ENCODE measurements at places on chromosomes 4 and X. TPM values are rescaled to one million over a fixed set of nuclear protein-coding genes. Genes with fewer than 3 reads are reported as not detected.
A peak's percentile ranks its signal among the peaks of the same experiment; 100 is the strongest.

DNA sequence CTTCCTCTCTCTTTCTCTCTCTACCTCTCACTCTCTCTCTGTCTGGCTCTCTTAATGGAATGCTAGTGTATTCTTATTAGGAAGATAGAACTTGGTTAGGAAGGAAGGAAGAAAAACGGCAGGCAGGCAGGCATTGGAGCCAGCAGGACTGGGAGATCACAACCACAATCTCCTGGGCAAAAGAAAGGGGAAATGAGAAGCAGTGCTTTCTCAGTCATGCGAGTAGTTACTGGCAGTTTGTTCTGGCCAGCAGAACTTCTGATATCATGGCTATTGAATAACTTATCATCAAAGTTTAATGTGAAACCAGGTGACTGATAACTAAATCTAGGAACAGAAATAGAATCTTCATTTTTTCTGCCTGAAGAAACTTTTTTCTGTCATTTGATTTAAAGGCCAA is 60.9 kb upstream of the PAGE1 start:
- no peak for DNase-seq

- DNase-seq = peak; percentile 92
Observed at GRCh38 chr4:152590179-152591031, 54.5 kb upstream of the FBXW7 start.

- DNase-seq = peak; percentile 59
Observed at GRCh38 chr4:4666693-4667621, 125.1 kb upstream of the STX18 start.

DNA sequence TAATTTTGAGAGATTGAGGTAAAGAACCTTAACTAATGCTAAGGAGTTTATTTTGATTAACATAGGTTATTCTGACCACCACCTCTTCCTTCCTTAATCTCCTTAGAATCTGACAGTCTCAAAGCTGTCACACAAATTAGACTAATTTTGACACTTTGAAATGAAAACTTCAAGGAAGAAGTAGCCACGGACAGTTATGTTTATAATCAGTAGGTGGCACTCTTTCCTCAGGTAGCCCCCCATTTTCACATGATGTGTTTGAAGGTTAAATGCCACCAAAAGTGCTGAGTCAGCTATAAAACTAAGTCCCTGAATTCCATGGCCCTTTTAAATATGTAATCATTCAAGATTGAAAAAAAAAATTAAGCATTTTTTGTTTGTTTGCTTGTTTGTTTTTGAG is 22.4 kb downstream of the TMEM33 start:
- no peak for DNase-seq

FTHL17 gene
- total RNA-seq = not detected

DNA sequence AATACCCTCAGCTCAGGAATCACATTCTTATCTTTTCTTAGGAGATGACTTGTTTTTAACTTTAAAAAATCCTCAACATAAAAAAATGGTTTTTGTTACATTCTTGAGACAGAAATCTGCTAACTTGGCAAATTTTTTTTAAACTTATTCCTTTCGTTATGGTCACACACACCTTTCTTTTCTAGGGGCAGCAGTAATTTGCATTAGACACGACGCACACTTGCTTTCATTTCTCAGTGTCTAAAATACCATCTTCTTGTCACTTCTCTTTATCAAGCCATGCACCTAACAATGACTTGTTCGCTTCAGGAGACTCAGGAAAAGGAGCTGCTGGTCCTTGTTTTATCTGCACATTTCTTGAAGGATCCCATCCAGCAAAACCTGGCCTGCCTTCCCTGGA is 112.6 kb upstream of the TBL1X start:
- no peak for DNase-seq

CLIC2 gene
- 12.6 TPM for total RNA-seq

DNA sequence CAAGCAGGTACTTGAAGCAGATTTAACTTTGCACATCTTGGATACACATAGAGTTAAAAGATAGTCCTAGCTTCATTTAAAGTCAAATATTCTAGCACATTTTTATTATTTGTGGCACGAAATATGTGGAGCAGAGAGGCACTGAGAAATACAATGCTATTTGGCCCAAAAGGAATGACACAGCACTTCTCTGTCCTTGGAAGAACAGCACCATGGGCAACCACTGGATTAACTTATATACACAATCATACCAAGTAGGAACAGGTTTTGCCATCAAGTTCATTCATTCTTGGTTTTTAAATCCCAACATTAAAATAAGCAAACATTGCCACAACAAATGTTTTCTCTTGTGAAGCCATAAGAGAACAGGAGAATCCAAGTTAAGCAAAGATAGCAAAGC is 924 bp upstream of the ENAM start:
- peak; percentile 11 for DNase-seq

GRCh38 chrX:45524805-45525204 is 324.1 kb upstream of the DIPK2B start:
- no peak for DNase-seq

SMIM20 gene
- 40.3 TPM for total RNA-seq

- DNase-seq = no peak
Observed at GRCh38 chr4:2671267-2671895, 84.8 kb downstream of the TNIP2 start.

GRCh38 chr4:986428-986878 is 391 bp upstream of the IDUA start:
- DNase-seq = peak; percentile 27

MAGEA10 gene
- not detected for total RNA-seq

- no peak for DNase-seq
Observed at GRCh38 chr4:186537843-186538521, 17.4 kb downstream of the MTNR1A start.

- no peak for DNase-seq
Observed at GRCh38 chr4:22430626-22431025, 85.2 kb downstream of the ADGRA3 start.

CASP3 gene
- 40.8 TPM for total RNA-seq

- DNase-seq = no peak
Observed at GRCh38 chr4:170091069-170091696, 1.4 kb upstream of the AADAT start.

- no peak for DNase-seq
Observed at GRCh38 chrX:119635799-119636198, 29.6 kb upstream of the NKRF start.

- DNase-seq = no peak
Observed at GRCh38 chr4:128908735-128909134, 99.2 kb downstream of the JADE1 start.

RHOH gene
- not detected for total RNA-seq

DNA sequence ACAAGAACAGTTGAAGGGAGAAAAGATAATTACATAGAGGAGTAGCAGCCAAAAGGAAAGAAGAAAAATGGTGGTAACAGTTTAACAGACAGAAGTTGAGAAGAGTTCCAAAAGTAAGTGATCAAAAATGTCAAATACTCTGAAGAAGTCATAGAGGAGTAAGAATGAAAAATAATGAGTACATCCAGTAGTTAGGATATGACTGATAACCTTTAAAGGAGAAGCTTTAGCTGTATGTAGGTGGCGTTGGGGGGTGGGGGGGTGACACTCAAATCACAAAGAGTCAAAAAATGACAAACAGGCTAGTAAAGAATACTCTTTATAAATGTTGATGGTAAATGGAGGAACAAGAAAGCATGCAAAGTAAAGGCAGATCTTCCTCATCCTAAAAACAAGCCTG is 40.6 kb downstream of the RAB33A start:
- no peak for DNase-seq

- DNase-seq = no peak
Observed at GRCh38 chr4:38832624-38833528, 23.7 kb downstream of the TLR6 start.

- DNase-seq = no peak
Observed at GRCh38 chr4:96145601-96146000, 305.7 kb downstream of the PDHA2 start.

DNA sequence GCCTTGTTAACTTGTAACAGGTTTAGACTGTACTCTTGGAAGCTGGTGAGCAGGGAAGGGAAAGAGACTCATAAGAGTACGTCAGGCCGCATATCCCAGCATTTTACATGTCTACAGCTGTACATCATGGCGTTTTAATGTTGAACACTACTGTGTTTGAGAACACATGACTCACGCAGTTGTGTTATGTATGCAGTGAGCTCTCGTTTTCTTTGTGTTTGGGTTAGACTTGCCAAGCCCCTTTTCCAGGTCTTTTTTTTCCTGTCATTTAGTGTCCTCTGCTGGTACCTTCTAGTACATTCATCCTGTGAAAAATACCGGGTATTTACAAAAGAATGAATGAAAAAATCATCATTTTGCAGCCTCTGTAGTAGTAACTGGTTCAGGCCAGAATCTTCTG is 35.3 kb downstream of the SMS start:
- DNase-seq = peak; percentile 80

DUX4 gene
- not detected for total RNA-seq

HPF1 gene
- 26.5 TPM for total RNA-seq

LUZP4 gene
- total RNA-seq = not detected

DNA sequence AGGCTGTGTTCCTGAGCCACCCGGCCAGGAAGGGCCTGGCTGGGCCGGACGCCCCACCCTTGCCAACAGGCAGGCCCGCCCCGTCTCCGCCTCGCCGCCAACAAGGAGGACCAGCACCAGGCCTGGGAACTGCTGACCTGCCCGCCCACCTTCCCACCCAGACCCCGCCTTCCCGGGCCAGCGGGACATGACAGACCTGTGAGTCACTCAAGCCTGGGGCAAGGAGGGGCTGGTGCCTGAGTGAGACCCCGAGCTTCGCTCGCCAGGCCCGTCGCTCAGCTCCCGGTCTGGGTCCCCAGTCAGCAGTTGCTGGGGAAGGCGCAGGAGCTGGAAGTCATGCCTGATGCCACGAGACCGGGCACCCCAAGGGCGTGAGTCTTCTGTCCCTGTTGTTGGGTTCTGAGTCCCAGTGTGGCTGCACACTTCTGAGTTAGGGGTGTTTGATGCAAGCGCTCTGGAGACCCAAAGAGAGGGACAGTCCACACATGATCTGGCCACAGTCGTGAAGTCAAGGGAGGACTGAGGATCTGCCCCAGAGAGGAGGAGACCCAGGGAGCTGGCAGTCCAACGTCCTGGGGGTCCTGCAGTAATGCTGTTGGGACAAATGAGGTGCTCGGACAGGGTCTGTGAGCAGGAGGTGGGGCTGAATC is at the start of gene DNASE1L1:
DNASE1L1 (minus strand) TSS at position 33 of the 650 bp plus-strand sequence. CDS start 3,686 bp downstream, outside the sequence.
- DNase-seq = peak; percentile 78

PI4K2B gene
- total RNA-seq = 21.2 TPM

GRCh38 chr4:129232589-129233337 is 136.8 kb downstream of the C4orf33 start:
- no peak for DNase-seq

DNA sequence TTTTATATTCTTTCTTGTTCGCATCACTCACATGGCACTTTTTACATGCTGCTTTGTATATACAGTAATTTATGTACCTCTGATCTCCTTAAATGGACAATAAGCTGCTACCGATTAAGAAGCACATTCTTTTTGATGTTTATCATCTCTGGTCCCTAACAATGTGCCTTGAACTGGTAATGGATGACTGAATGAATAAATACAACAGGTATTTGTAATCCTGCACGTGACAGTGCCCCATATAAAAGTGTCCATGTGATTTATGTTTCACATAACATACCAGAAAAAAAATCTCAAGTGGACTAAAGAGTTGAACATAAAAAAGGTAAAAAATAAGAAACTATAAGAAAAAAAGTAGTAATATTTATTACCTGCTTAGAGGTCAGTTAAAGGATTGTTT is 7.7 kb upstream of the SLAIN2 start:
- no peak for DNase-seq

PNMA6A gene
- 1.3 TPM for total RNA-seq

GAGE12H gene
- total RNA-seq = not detected

- DNase-seq = peak; percentile 52
Observed at GRCh38 chrX:151703487-151703886, 8.2 kb downstream of the PRRG3 start.

- DNase-seq = no peak
Observed at GRCh38 chr4:8779490-8779932, 92.1 kb downstream of the HMX1 start.

DNA sequence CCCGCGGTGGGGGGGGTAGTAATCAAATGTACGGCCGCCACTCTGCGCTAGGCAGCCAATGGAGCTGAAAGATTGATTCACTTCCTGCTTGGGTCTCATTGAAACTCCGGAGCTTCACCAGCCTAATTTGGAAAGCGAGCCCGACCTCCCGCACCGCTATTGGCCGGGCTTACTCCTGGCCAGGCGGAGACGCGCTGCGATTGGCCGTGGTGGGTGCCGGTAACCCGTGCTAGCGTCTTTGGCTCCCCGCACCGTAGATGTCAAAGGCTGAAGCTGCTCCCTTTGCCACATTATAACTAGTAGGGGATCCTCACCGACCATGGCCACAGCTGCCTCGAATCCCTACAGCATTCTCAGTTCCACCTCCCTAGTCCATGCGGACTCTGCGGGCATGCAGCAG is at the start of gene POU3F4:
POU3F4 (plus strand) TSS at position 285 of the 400 bp plus-strand sequence; CDS start at position 320, 35 bp downstream.
- DNase-seq = no peak

GRCh38 chr4:76977736-76978350 is 28.3 kb downstream of the SEPTIN11 start:
- peak; percentile 72 for DNase-seq

DNA sequence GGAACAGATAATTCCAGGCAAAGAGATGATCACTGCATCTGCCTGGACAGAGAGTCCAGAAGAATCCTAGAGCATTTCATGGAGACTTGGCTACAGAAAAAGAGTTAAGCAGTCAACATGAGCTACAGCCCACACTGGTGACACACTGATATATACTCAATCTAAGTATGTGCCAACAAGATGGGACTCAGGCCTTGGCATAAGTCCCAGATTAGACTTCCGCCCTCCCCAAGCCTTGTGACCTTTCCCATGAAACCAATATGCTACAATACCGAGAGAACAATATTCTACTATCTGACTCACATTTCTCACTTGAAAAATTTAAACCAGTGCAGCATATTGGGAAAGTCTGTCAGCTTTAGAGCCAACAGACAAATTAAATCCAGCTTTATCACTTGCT is 65.7 kb upstream of the SLITRK2 start:
- DNase-seq = peak; percentile 0

BRS3 gene
- total RNA-seq = not detected

CPE gene
- 116 TPM for total RNA-seq

GRCh38 chr4:60581919-60582536 is 618.1 kb upstream of the ADGRL3 start:
- no peak for DNase-seq
